ENCODE measurements at places on chromosomes 16 and 17.

DNA sequence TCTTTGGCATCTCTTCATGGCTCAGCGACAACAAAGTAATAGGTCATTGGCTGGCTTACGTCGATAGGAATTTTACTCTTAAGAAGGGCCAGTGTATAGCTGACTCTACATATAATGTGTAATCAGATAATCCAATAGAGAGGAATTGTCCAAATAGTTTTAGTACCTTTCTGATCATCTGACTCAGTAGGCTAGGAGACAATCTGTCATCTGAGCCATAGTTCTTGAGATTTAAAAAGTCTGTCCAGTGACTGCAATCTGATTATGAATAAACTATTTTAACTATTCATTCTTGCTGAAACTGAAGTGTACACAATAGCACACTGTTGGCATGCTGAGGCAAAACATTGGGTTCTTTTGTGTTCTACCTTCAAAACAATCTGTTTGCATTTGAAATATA, 21.4 kb upstream of the NOL11 start:
- no peak for DNase-seq

GRCh38 chr16:71250461-71251235, 20.1 kb upstream of the HYDIN start:
- DNase-seq = no peak

GRCh38 chr17:63751806-63752205, 10.2 kb upstream of the STRADA start:
- no peak for DNase-seq

- no peak for DNase-seq
These were observed 1.7 kb downstream of the PER1 start for GRCh38 chr17:8150194-8151119.

DNA sequence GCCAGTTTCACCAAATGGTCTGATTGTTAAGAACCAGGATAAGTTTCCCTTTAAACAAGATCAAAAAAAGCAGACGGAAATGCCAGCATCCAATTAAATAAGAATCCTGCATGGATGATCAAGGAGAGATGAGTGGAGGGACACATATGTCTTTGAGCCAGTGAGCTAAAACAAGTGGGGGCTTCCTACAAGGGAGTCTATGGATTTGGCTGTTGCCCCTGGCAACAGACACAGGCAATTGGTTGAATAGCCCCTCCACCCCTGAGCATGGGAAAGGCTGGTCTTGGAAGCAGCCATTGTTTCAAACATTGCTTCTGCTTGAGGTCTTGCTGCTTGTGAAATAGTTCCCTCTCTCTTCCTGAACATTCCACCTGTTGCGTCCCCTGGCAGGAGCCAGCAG, 374.7 kb upstream of the ERCC4 start:
- no peak for DNase-seq

GRCh38 chr17:80222376-80223141, 2.3 kb downstream of the SLC26A11 start:
- no peak for DNase-seq

Measured in AG08396 (cell line).